ENCODE measurements at places on chromosomes 5 and 9. TPM values are rescaled to one million over a fixed set of nuclear protein-coding genes. Genes with fewer than 3 reads are reported as not detected.

DNA sequence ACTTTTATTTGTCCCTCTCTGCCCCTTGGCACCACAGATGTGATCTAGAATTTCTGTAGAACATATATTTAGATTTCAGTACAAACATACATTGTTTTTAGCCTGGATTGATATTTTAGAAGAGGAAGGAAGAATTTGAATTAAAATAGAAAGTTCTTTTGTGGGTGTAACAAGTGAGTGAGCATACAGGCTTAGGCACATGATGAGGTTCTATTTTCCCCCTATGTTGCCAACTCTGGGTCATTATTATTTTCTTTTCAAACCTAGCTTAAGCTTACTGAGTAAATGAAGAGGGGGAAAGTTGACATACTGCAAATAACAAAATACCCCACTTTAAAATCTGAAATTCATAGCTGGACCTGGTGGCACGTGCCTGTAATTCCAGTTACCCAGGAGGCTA, 102.9 kb downstream of the GCNT1 start:
- no peak for DNase-seq

GRCh38 chr9:5438301-5439162, 807 bp upstream of the PLGRKT start:
- DNase-seq = peak; percentile 55

DNA sequence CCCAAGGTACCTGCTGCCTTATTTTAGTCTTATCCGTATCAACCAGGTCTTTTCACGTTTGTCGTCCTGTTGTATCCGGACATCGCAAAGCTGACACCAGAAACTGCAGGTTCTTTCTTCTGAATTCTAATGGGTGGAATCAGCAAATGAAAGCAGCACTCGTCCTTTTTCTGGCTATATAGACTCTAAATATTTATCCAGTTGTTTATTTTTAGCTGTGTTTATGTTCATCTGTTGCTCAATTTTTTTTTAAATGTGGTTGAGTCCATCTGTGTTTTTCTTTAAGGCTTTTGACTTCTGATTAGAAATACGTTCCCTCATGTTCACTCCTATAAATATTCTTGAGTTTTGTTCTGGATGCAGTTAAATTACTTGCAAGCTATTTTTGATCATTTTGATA, 831.7 kb downstream of the MTRR start:
- DNase-seq = no peak

Gene GRXCR2
- not detected for total RNA-seq
